Stimulated activated CD8-positive, alpha-beta memory T cell treated with anti-CD3 and anti-CD28 coated beads, Interleukin-7, amount 100 ng/mL, for 1 hour (primary cell): ENCODE measurements at places on chromosomes 16 and 17.

- peak; percentile 61 for DNase-seq
Measured at GRCh38 chr17:75896415-75897159, at the start of gene TRIM65. TRIM65 (minus strand) TSS chr17:75896951; CDS start chr17:75896937, 14 bp downstream.

GRCh38 chr16:7318686-7319085 lies 14.0 kb upstream of the RBFOX1 start:
- DNase-seq: no peak

GRCh38 chr17:45688353-45688752 lies 95.8 kb upstream of the CRHR1 start:
- DNase-seq: no peak

DNA sequence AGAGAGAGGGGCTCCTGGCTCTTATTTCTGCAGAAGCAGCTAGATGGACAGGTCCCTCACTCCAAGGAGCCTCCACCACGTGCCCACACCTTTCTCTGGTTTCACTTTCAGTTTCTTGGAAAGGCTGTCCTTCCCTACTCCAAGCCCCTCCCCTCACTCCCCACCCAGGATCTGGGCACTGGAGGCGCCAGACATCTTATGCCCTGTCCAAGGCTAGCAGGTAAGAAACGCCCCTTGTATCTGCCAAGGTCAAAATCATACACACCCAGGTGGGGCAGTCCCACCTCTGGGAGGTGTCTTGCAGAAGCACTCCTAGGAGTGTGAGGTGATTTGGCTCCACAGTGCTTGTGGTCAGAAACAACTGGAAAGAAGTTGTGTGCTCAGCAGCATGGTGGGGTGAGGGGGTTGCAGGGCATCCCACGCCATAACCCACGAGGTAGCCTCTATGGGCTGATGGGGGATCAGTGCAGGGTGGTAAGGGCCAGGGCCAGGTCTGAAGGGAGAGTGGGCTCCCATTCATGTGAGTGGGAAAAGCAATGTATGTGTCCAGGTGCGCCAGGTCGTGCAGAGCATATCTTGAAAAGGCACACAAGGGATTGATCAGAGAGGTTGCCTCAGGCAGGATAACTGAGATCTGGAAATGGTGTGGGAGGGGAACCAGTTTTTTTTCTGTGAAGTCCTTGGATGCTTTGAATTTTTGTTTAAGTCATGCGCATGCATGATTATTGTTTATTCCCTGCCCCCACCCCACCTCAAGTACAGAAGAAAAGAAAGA lies 31.8 kb upstream of the PRM1 start:
- no peak for DNase-seq

GRCh38 chr17:41581366-41582060 lies 5.2 kb downstream of the KRT14 start:
- DNase-seq: no peak

- no peak for DNase-seq
Measured at GRCh38 chr17:80055597-80055996, 19.2 kb downstream of the CCDC40 start.

DNA sequence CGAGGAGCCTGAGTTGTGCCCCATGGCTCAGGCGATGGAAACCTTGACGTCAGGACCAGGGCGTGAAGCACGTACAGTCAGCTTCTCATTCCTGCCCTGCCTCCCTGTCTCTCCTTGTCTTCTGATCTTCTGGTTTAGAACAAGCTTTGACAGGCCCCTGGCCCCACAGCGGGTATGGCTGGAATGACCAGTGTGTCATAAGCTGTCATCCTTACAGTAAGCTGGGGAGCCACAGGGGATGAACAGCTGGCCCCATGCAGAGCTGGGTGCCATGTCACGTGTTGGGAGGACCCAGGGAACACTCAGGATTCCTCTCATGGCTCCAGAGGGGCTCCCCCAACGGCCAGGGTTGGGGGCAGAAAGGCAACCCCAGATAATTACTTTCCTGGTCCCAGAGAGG lies 157.6 kb upstream of the PLCG2 start:
- DNase-seq: no peak
